ENCODE measurements at places on chromosomes 3 and 15. TPM values are rescaled to one million over a fixed set of nuclear protein-coding genes. Genes with fewer than 3 reads are reported as not detected.

The AMIGO3 gene
- 0.56 TPM for total RNA-seq

The GPR27 gene
- 0.80 TPM for total RNA-seq

The DUOXA2 gene
- total RNA-seq, result not detected

The DGKG gene
- 0.54 TPM for total RNA-seq

The SNRPN gene
- total RNA-seq, result 212 TPM

The TMF1 gene
- total RNA-seq, result 18.1 TPM

DNA sequence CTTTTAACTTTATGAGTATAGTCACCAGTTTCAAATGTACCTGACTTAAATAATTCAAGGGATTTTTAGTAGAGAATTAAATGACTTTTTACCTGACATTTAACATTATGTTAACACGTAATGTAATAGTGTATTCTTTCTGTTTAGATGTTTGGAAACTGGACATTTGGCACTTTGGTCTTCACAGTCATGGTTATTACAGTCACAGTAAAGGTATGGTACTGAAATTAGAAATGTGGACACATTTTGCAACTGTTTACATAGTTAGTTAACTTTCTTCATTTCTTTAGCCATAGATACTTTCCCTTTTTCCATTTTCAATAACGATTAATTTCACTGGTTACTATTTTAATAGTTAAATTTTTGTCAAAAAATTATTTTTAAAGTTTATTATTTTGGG lies 83.8 kb downstream of the DCUN1D1 start:
- DNase-seq, result no peak

GRCh38 chr3:197224034-197224444 lies 74.4 kb downstream of the DLG1 start:
- DNase-seq, result no peak

DNA sequence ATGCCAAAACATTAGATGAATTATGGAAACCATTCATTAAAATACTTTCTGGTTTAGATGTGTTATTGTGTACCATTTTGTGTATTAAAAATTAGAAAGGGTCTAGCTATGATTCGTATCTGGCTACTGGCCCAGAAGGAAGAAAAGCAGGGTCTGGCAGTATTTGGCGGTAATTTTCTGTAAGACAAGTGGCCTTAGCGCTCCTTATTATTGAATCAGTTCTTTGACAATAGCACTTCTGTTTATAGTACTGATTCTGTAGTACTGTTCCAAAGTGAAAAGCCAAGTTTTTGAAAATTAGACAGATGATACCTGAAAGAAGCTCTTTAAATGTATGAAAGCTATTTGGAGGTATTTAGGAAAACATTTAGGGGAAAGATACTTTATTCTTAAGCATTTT lies 10.2 kb downstream of the GLCE start:
- no peak for DNase-seq

DNA sequence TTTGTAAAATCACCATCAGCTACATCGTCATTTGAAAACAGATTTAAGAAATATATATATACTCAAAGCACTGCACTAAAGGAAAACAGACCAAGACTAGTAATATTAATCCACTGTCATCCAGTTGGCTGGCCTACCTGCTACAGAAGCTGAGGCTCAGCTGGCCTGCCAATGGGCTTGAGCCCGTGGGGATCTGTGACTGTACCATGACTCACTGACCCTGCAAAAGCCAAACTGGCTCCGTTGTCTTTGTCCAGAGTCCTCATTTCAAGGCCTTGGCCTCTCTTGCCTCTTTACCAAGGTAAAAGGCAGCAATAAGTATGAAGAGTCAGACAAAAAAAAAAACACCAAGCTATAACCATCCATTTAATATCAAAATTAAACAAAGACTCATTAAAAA lies 463.5 kb upstream of the RASGRP1 start:
- no peak for DNase-seq

- DNase-seq, result no peak
These were observed 25.0 kb downstream of the CRYGS start for GRCh38 chr3:186519021-186519658.

- DNase-seq, result peak; percentile 13
These were observed 80.2 kb downstream of the CHCHD6 start for GRCh38 chr3:126784254-126784653.

DNA sequence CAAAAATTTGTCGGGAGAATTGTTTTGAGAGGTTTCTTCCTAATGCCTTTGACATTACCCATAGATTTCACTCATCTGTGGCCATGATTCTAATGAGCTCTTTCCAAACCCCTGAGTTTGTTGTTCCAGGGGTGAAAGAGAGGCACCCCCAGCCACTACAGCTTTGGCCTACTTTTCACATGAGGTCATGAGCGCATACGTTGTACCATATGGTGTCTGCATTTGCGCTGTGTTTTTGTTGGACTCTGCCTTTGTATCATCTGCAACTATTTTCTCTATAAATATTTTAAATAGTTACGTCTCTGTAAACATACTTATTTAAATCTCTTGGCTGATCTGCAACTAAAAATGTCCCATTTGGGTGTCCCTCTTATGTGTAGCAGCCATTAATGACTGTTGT lies 107.9 kb downstream of the LRTM1 start:
- no peak for DNase-seq

GRCh38 chr3:123949641-123950040 lies 11.4 kb downstream of the CCDC14 start:
- DNase-seq, result no peak

- DNase-seq, result no peak
These were observed 81.0 kb upstream of the ZPLD1 start for GRCh38 chr3:102353805-102354204.

DNA sequence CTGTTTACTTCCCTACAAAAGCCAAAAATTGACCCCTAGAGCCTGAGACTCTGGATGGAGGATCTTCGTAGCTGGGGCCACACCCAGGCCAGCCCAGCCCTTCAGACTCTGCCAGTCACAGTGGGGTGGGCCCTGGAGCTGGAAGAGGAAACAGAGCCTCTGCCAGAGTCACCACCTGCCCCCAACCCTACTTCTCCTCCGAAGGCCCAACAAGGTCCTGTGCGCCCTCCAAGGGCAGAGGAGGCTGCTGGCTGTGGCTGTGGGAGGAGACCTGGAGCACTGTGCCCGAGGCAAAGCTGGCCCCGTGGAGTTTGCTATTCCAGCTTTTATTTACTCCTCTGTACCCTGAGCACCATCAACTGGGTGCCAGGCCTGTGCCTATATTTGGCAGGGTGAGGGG lies 19.0 kb downstream of the CISH start:
- DNase-seq, result no peak

GRCh38 chr3:133792171-133792763 lies 13.3 kb upstream of the SRPRB start:
- no peak for DNase-seq

DNA sequence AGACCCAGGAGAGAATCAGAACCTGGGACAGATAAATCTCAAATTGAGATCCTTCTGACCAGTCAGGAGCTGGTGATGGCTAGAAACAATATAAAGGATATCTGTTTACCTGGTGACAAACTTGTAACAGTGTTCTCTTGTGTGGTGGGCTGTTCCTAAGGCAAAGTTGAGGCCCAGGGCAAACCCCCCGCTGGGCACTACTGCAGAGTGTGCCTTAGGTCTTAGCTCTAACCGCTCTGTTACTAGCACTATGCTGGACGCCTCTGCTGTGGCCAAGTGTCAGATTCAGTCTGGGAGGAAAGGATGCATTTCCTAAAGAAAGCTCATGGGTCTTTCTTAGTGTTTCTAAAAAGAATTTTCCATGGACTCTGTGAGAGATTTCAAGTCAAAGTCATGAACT lies 146.5 kb upstream of the MEIS2 start:
- no peak for DNase-seq

DNA sequence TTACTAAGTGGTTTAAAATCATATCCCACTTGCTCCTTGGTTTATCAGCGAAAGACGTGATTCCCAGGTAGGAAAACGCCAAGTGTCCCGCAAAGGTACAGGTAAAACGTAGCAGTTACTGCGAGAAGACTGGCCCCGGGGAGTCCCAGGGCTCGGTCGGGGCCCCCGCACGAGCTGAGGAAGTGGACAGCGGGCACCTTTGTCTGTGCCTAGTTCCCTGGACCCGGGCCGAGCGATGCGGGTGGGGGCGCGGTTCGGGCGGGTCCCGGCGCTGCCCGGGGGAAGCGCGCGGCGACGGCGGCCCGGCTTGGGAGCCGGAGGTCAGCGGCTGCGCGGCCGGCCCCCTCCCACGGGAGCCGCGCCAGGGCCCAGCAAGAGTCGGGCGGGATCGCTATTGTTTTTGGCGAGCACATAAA lies 864 bp upstream of the NEO1 start:
- DNase-seq, result no peak

- no peak for DNase-seq
These were observed 537 bp downstream of the GRAMD2A start for GRCh38 chr15:72197041-72197459.

GRCh38 chr3:13543253-13543652 lies 5.7 kb upstream of the FBLN2 start:
- DNase-seq, result no peak

GRCh38 chr15:39770748-39771689 lies 11.6 kb downstream of the FSIP1 start:
- DNase-seq, result no peak

DNA sequence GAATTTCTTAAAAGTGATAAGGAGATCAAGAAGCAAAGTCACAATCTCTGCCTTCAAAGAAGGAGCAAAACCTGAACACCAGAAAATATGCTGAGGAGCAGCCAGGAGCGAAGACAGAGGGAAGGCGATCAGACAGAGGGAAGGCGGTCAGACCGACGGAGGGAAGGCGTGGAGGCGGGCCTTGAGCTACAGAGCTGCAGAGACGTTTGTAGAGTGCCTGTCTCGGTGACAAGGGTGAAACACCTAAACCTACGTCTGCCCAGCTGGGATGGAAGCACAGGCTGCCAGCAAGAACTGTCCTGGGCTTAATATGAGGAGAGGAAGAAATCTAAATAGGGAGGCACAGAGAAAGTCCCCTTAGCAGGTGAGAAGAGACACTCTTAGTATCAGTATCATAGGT lies 476.0 kb downstream of the OCA2 start:
- no peak for DNase-seq

Measured in endothelial cell (in vitro differentiated cells).